ENCODE measurements at places on chromosomes 6 and 20. TPM values are rescaled to one million over a fixed set of nuclear protein-coding genes. Genes with fewer than 3 reads are reported as not detected.

COL20A1 gene
- total RNA-seq, result 1.2 TPM

LHFPL5 gene
- 0.24 TPM for total RNA-seq

MRPL14 gene
- 28.9 TPM for total RNA-seq

SLC22A7 gene
- not detected for total RNA-seq

CGAS gene
- 13.0 TPM for total RNA-seq

DNA sequence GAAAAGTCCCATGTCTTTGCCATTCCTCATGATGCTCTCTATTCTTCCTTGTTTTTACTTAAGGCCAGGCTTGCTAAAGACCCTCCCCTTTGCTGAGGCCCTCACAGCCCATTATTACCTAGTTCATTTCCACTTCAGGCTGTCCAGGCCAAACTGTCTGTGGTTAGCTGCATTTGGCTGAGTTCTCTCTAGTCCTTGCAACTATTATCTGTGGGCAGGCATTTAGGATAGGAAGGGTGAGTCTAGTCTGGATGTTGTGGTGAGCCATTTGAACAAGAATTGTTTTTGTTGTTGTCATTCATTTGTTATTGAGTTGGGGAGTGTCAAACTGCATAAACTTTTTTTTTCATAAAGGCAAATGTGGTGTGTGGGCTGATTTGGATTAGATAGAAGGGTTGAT lies 182.4 kb downstream of the CD109 start:
- no peak for DNase-seq

DNA sequence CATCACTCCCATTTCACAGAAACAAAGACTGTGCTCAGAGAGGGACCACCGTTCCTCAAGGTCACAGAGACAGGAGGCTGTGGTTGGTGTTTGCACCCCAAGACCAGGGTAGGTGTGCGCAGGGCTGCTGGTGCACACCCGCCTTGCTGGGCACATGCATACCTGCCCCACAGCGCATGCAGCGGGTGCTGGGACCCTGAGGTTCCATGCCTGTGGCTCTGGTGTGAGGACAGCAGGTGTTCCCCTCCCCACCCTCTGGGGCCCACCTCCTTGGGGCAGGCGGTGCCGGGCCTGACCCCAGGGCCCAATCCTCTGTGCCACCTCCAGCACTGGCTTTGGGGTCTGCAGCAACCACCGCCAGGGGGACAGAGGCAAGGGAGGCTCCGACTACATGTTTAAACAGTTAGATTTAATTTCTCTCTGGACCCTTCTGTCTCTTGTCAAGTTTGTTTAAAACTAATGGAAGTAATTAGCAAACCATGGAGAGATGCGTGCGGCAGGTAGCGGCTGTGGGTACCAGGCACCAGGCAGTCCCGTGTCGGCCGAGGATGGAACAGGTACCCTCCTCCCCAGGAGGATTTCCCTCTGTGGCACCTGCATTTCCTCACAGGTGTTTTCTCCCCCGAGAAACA lies 327.8 kb downstream of the TAF4 start:
- no peak for DNase-seq

DNA sequence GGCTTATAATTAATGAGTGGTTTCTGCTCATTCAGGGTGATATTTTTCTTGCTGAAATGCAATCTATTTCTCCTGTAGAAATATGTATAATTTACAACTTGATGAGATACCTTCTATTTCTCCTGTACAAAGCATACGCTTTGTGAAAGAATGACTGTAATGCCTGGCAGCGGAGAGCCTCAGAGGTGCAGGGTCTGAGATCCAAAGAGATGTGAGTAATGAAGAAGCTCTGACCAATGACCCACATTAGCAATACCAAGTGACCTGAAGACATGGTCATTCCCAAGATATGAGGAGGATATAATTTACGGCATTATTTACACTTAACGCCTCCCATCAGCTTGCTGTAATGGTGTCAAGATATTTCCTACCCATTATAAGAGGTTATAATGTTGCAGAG lies 98.4 kb upstream of the RAB32 start:
- no peak for DNase-seq

- peak; percentile 74 for DNase-seq
Observed at GRCh38 chr20:44692932-44693480, 22.2 kb upstream of the CCN5 start.

Data from umbilical cord (tissue), 2 donors.